Pancreas (tissue), 10 donors: ENCODE measurements at places on chromosomes 13 and 19.

DNA sequence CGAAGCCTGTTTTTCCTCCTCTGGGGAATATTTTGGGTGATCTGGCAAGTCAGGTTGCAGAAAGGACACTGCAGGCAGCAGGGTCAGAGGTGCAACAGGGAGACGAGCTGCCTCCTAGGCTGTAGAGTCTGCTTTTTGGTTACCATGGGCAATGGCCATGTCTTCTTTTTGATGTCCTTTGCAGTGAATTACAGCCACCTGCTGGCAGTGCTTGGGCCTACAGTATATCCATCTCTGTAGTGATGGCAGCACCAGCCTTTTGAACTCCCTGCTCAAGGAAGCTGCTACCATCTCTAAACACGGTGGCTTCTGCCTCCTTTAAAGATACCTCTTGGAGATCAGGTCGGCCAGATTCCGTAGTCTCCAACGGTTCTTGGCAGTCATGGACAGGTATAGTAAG, 73.9 kb downstream of the WTIP start:
- no peaks in the 10 kb centered on the region for H3K36me3 ChIP-seq
- no peak for DNase-seq
- H3K27me3 ChIP-seq = no peaks in the 10 kb centered on the region
- no peak overlapping the region for H3K27ac ChIP-seq
- H3K4me1 ChIP-seq = no peaks in the 10 kb centered on the region
- no peak overlapping the region for H3K4me3 ChIP-seq

DNA sequence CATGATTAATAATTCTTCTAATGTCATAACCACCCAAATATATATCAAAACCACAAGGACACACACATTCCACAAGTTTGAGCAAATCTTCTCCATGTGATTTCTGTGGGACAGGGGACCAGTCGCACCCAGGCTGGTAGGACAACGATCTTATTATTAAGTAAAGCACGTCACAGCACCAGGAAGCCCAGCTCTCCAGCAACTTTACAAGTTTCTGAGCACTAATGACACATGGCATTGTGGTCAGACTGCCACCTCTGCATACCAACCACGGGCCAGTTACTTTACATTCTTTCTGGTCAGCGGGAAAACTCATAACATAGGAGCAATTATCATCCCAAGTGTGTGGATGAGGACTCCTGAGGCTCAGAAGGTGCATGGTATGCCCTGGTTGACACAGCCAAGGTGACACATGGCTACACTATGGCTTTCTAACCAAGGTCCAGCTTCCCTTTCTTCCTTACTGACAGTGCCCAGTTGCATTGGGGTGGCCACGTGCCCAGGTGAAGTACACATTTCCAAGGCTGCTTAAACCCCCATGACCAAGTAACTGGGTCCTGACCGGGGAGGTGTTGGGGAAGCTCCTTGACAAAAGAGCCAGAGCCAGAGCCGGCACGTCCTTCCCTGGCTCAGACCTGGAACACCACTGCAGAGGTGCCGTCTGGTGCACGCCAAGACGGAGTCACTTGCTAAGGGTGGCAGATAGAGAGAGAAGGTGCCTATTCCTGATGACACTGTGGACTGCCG, 27.4 kb downstream of the LATS2 start:
- H3K27me3 ChIP-seq = no peaks in the 10 kb centered on the region
- H3K4me1 ChIP-seq = peaks cover 18% of the 10 kb centered on the region
- H3K4me3 ChIP-seq = no peak overlapping the region

DNA sequence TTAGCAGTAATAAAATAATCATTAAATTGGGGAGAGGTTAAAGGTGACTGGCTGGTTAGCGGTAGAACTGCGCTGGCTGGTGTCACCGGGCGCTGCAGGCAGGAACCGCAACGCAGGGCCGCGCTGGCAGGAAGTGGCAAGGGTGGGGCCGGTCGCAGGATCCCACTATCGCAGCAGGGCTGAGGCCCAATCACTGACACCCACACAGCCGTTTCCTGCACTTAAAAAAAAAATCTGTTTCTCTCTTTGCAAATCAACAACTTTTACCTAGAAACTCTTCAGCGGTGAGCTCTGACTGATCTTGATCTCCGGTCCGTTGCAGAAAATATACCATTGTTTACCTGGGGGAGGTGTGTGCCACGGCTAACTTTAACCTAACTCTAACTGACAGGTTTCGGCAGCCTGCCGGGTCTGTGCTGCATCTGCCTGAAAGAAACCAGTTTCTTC, 46.9 kb downstream of the KLF2 start:
- peaks cover 2% of the 10 kb centered on the region for H3K36me3 ChIP-seq
- no peak overlapping the region for H3K4me3 ChIP-seq
- H3K27ac ChIP-seq = no peak overlapping the region
- no peak for DNase-seq
- H3K27me3 ChIP-seq = no peaks in the 10 kb centered on the region

GRCh38 chr19:51119611-51120010, 5.1 kb upstream of the SIGLEC9 start:
- DNase-seq = no peak
- no peaks in the 10 kb centered on the region for H3K27me3 ChIP-seq
- no peak overlapping the region for H3K27ac ChIP-seq
- no peak overlapping the region for H3K4me3 ChIP-seq
- H3K4me1 ChIP-seq = no peaks in the 10 kb centered on the region

GRCh38 chr13:105612541-105612940, 922.9 kb downstream of the EFNB2 start:
- H3K4me1 ChIP-seq = no peaks in the 10 kb centered on the region
- H3K4me3 ChIP-seq = no peak overlapping the region
- no peaks in the 10 kb centered on the region for H3K27me3 ChIP-seq
- no peaks in the 10 kb centered on the region for H3K36me3 ChIP-seq
- DNase-seq = no peak
- no peak overlapping the region for H3K27ac ChIP-seq
